ENCODE measurements at places on chromosomes 6 and 20.

DNA sequence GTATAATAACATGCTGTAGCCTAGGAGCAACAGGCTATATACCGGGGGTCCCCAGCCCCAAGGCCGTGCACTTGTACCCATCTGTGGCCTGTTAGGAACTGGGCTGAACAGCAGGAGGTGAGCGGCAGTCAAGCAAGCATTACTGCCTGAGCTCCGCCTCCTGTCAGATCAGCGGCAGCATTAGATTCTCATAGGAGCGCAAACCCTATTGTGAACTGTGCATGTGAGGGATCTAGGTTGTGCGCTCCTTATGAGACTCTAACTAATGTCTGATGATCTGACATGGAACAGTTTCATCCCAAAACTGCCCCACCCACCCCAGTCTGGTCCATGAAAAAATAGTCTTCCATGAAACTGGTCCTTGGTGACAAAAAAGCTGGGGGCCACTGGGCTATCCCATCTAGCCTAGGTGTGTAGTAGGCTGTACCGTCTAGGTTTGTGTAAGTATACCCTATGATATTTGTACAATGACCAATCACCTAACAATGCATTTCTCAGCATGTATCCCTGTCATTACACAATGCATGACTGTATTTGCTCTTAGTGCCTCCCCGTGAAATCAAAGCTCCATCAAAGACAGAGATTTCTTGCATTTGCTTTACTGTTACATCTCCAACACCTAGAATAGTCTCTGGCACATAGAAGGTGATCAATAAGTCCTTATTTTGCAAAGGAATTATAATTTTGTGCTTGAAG lies 30.8 kb downstream of the NHSL1 start:
- no peak for DNase-seq

- no peak for DNase-seq
Measured at GRCh38 chr20:25140968-25141367, 54.5 kb upstream of the ENTPD6 start.

DNA sequence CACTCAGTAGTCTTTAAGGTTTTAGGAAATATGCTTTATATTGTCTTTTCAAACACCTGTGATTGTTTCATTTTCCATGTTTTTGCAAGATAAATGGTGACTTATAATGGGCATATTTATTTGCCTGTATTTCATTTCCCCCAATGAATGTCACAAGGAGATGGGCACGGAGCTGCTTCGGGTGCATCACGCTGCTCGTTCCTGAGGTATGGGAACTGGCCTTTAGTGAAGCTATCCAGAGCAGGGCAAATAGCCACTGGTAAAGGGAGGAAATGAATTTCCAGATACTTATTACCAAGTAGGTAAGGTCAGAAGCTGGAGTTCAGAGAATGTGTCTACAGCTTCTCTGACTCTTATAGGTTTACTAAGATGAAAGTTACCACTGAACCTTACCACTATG lies 3.7 kb downstream of the POU3F2 start:
- DNase-seq = no peak

GRCh38 chr6:16800341-16800740 lies 39.1 kb upstream of the ATXN1 start:
- no peak for DNase-seq

DNA sequence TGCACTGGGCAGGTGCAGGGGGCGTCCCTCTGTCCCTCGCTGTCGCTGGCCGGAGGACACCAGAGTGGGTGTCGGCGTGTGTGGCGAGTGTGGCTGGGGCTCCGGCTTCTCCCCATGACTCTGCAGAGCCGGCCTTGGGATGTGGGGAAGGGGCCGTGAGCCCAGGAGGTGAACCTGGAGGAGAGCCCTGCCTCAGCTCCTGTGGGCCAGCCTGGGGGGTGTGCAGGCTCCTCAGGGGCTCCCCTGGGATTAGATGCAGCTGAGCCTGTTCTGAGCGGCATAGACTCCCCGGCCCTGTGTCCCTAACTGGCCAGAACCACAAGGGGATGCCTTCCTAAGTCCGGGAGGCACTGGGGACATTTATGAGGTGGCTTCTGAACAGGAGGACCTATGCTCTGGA lies 73.2 kb upstream of the GATA5 start:
- DNase-seq = no peak

DNA sequence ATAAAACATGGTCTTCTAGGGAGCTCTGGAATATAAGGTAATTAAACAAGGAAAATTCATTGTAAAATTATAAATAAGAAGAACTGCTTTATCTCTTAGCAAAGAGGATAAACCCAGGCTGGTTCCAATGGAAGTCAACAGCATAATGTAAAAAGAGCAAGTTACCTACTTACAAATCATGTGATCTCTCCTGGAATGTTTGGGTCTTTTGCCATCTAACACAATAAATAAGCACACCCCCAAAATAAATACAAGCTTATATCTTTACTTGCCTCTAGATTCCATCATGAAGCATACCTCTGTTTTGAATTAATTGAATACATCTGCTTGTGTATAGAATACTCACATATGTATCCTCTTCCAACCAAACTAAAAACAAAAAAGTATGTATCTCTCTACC lies 2.5 kb upstream of the PHACTR1 start:
- no peak for DNase-seq

GRCh38 chr20:22381812-22382416 lies 202.5 kb downstream of the FOXA2 start:
- no peak for DNase-seq

DNA sequence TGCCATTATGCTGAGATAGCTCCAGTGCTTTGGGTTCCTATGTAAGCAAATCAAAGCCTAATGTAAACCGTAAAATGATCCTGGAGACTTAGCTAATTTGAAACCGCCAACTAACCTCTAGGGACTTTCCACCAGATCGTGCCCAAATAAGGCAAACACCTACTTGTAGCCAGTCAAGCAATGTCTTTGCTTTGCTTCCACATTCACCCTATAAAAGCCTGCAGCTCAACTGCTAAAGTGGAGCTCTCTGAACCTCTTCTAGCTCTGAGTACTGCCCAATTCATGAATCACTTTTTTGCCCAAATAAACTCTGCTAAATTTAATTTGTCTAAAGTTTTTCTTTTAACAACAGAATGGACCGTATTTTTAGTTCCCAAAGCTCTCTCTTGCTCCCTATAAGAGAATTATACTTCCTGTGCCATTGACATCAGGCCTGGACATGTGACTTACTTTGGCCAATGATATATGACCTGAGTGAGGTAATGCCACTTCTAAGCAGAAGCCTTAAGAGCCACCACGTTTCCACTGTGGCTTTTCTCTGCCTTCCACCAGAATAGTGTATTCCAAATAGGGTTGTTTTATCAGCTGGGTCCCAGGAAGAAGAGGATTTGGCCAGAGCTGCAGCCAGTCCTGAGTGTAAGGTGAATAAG lies 34.8 kb upstream of the PSMF1 start:
- DNase-seq = no peak

DNA sequence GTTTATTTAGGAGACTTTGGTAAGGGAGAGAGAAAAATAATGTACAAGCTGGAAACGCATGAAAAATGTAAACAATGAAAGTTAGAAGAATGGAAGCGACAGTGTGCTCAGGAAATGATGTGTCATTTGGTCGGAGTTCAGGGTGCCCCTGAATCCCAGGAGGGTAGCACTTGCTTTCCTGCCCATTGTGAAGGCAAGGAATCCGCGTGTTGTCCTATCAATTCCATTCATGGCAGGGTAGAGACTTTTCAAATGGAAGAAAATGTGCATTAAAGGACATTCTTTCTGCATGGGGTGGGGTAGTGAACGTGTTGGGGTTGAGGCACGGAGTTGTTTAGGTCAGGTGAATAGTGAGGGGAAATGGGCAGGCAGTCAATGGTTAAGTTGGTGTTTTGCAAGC lies 33.7 kb downstream of the GCNT2 start:
- DNase-seq = no peak

GRCh38 chr6:3321042-3321441 lies 62.3 kb downstream of the PSMG4 start:
- DNase-seq = no peak

GRCh38 chr6:142845624-142846458 lies 99.1 kb downstream of the HIVEP2 start:
- no peak for DNase-seq

- no peak for DNase-seq
Measured at GRCh38 chr20:9126527-9126926, 57.6 kb downstream of the PLCB4 start.

GRCh38 chr20:43974695-43975094 lies 60.0 kb downstream of the TOX2 start:
- no peak for DNase-seq

- DNase-seq = no peak
Measured at GRCh38 chr6:47519279-47519678, 41.7 kb downstream of the CD2AP start.

GRCh38 chr6:81128671-81129070 lies 623.8 kb downstream of the TENT5A start:
- DNase-seq = no peak

GRCh38 chr6:146297815-146298214 lies 245.8 kb upstream of the RAB32 start:
- DNase-seq = no peak

GRCh38 chr6:4021133-4021853 lies 57.6 kb downstream of the FAM217A start:
- DNase-seq = peak; percentile 74

- no peak for DNase-seq
Measured at GRCh38 chr6:5570641-5571040, 309.3 kb downstream of the FARS2 start.

DNA sequence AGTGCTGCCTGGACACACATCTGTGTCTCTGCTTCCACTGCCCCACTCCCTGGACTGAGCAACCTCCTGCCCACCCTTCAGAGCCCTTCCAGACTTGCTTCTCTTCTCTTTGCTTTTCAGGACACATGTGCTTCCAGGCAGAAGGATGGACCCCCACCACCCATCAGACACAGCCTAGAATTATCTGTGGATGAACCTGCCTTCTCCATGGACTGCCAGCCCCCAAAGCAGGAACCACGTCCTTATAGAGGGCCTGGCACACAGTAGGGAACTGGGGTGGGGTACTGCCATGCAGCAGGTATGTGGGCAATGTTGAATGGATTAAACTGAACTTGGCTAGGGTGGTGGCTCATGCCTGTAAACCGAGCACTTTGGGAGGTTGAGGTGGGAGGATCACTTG lies 3.6 kb downstream of the KIAA1755 start:
- no peak for DNase-seq

- DNase-seq = no peak
Measured at GRCh38 chr6:151832710-151833109, 25.2 kb downstream of the ESR1 start.

GRCh38 chr6:107622269-107622668 lies 132.4 kb downstream of the SOBP start:
- DNase-seq = no peak

DNA sequence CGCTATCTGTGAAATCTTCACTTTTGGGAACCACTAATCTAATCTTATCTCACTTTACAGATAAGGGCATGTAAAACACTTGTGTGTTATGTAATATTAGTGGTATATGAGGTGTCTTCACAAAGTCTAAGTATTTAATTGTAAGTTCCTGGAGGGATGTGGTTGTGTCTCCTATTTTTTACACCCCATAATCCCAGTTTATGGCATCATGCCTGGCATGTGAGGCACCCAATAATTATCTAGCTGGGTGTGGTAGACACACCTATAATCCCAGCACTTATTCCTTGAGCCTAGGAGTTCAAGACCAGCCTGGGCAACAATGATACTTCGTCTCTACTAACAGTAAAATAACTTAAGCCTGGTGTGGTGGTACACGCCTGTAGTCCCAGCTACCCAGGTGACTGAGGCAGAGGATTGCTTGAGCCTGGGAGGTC lies 16.5 kb upstream of the TBCC start:
- DNase-seq = no peak

DNA sequence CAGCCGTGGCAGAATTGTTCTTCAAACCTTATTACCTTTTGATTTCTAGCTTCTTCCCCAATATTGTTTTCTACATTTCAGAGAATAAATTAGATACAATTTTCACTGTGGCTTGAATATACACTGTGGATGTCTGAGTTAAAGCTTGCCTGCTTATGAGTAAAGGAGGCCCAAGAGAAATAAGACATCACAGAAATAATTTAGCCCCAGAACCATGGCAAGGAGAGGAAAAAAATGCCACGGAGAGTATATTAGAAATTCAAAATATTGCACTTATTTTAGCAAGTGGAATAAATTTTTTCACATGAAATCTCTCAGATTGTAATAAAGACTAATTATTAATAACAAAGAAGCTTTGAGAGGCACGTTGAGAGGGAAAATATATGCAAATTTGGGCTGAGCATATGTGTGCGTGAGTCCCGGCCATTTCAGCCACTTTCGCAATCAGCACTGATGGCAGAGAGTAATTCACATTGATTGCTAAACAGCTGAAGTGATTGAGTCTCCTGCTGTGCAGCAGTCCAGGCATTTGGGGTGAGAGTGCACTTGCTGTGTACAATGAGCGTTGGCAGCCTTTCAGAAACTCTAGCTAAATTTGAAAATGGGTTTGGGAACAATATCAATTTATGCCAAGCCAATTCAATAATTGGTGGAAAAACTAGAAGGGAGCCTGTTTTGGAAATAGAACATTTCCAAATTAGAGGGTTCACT lies 596.0 kb downstream of the EPM2A start:
- DNase-seq = no peak

DNA sequence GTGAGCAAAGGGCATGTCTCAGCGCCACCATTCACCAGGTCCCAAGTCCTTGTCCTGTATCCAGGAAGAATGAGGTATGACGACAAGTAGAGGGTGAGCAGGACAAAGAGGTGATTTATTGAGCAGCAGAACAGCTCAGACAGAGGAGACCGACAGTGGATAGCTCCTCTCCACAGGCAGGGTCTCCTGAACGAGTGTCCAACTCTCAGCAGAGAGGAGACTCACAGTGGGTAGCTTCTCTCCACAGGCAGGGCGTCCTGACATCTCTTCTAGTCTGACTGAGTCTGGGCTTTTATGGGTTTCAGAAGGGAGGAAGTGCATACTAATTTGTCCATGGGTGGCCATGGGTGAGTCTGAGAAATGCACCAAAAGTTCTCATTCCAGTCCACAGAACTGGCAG lies 204.7 kb downstream of the ANKRD60 start:
- no peak for DNase-seq

GRCh38 chr6:107491760-107492660 lies 2.1 kb downstream of the SOBP start:
- DNase-seq = no peak

All from stimulated activated CD8-positive, alpha-beta memory T cell treated with anti-CD3 and anti-CD28 coated beads, Interleukin-7, amount 100 ng/mL, for 1 hour (primary cell).